ENCODE measurements at places on chromosomes 2 and 18.

DNA sequence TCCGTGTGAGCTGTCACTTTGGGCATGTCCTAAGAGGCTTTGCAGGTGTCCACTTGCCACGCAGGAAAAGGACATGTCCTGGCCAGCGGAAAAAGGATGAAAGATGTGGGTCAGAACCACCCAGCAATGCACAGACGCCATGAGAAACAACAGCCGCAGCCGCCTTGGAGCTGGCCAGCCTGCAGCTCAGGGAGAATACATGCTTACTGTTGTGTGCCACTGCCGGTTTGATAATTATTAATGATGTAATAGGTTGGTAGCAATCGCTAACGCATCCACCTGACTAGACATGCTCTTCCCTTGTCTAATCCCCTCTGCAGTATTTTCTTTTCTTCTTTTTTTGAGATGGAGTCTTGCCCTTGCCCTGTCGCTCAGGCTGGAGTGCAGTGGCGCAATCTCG is 221.7 kb downstream of the HAUS1 start:
- DNase-seq = no peak

DNA sequence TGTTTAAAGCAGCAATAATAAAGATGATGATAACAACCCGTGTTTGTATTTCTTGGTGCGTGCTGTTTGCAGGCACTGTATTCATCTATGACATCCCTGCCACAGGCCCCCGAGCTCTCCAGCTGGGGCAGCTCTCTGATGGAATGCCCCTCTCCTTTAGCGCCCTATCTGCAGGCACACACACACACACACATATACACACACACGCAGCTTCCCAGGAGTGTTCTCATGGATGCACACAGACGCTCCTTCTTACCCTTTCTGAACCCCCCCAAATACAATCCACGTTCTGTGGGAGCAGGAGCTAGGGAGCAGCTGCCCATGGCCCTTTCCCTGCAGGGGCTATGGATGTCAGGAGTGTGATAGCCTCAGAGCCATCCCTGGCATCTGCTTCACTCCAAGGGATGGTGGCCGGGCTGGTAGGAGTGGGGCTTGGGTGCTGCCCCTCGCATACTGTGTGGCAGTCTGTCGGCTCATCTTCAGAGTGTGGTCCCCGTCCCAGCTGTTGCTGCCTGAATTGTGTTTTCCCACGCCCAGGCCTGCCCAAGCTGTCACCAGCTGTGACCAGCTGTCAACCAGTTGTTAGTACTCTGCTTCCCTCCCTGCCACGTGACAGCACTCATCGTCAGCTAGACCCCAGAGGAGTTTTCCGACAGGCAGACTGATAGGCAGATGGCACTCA is 50.8 kb upstream of the MYCN start:
- no peak for DNase-seq

GRCh38 chr2:88038263-88039105 is 17.1 kb downstream of the KRCC1 start:
- peak; percentile 92 for DNase-seq

GRCh38 chr2:8595811-8596600 is 85.8 kb upstream of the ID2 start:
- DNase-seq = no peak

GRCh38 chr18:9109523-9109922 is 7.0 kb downstream of the NDUFV2 start:
- DNase-seq = peak; percentile 65

DNA sequence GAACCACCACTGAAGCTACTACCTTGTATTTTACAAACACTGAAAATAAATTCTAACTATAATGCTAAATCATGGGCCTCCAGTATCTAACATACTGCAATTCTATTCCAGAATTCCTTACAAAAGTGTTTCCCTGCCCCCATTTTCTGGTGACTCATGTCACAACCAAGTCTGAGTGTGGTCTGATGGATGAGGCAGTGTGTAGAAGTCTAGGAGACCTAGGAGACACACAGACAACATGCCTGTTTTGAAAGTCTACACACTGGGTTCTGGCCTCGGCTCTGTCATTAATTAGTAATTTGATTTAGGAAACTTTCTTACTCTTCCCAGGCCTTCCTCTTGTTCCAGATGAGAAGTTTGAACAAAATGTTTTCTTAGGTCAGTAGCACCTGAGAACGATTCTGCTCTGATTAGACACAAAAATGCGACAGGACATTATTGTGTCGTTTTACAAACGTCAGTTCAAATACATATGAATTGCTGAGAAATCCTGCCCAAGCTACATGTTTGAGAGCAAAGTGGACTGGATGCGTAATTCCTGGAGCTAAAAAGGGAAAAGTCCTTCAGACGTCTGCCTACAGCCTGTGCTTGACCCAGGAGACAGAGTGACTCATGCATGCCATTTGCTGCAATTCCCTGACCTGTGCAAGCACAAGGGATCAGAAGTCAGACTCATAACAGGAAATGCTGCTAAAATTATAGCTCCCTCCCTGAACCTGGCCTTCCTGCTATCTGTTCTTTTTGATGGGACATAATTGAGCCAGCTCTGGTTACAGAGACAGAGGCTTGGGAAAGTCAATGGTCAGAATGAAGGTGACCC is 494.4 kb downstream of the SOX11 start:
- DNase-seq = no peak

GRCh38 chr2:41737888-41738287 is 309.9 kb upstream of the PKDCC start:
- no peak for DNase-seq

All from HCEC 1CT (cell line).